ENCODE measurements at places on chromosomes 3 and 15. TPM values are rescaled to one million over a fixed set of nuclear protein-coding genes. Genes with fewer than 3 reads are reported as not detected.

- no peak for DNase-seq
Measured at GRCh38 chr15:45093013-45093412, 21.0 kb downstream of the DUOX2 start.

Gene CD86
- total RNA-seq = not detected

Gene MFAP1
- 21.7 TPM for total RNA-seq

Gene ITGA11
- total RNA-seq = 0.77 TPM

DNA sequence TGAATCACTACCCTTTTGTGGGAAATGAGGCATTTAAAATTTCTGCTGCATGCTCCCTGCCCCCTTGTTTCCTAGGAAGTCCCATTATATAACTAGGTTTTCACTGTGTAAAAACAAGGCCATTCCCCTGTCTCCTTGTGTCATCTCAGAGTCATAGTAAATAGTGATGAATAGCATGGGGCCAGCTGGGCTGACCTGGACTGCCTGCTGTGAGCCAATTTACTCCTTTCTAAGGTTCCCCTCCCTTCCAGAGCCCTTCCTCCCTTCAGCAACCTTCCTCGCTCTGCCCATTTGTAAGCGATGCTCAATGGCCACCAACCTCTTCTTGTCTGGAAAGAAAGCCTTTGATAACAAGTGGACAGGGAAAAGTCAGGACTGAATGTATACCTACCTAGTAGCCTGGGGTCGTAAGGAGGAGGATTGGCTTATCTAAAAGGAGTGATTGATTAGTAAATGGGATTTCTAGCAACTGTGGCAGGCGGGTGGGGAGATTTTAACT lies 11.7 kb downstream of the ITGA11 start:
- no peak for DNase-seq

DNA sequence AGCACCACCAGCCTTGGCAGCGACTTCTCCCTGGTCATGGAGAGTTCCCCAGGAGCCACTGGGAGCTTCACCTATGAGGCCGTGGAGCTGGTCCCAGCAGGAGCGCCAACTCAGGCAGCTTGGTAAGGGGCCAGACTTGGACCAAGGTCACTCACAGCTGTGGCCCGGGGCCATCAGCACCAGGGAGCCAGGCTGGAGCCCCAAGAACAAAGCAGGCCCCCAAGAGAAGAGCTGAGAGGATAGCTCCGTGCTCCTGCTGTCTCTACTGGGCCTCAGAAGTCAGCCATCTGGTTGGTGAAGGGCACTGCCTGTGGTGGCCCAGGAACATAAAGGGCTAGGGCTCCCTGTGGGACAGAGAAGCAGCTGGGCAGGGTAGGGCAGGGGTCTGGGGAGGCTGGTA lies 14.7 kb upstream of the CPNE9 start:
- no peak for DNase-seq

Gene C3orf52
- 21.5 TPM for total RNA-seq

- peak; percentile 67 for DNase-seq
Measured at GRCh38 chr15:63466378-63467192, 37.8 kb upstream of the USP3 start.

Data from HT1080 (cell line).